T1000 (cell line): ENCODE measurements at places on chromosomes 4 and X.

DNA sequence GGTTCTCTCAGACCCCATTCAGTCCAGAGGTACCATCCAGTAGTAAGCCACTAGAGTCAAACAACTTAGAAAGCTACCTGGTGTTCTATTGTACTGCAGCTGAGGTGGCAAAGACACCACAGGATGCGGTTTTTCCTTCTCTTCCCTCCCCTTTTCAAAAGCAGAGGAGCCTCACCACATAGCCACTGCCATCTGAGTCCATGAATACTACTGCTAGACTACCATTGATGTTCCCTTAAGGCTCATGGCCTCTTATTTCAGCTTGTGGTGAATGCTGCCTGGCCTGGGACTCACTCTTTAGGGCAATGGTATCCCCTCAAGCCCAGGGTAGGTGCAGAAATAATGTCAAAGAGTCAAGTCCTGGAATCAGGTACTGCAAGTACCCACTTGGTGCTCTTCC is 41.8 kb upstream of the KLHL4 start:
- DNase-seq: no peak

DNA sequence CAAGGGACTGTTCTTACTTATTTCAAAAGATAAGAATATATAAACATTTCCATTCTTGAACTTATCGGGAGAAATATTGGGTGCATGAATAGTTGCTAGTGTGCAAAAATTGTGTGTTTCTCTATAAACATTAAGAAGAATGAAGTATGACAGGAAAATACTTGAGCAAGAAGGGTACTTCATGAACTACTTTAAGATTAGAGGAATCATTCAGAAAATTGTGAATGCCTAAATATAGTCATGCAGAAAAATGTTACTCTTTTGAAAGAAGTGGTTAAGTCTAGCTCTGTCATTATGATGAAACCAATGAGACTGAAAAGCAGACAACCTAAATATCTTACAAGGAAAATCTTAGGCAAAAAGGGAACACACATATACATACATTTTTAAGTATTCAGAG is 207.8 kb upstream of the PCDH18 start:
- DNase-seq: no peak

- DNase-seq: no peak
Observed at GRCh38 chr4:75235359-75235951, 278.7 kb downstream of the RCHY1 start.

DNA sequence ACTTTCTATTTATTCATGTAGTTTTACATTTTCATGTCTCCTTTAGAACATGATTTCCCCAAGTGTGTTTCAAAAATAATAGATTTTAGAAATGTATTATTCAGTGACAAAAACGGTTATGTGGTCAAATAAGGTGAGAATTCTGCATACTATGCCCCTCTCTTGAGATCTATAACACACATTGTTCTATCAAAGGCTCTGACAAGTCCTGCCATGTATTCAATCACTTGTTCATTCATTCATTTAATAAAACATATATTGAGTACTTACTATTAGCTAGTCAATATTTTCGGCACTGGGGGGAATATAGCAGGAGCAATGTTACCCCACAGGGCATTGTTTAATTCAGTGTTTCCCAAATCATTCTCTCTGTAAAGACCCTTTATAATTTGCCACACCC is 58.4 kb upstream of the FGF13 start:
- DNase-seq: no peak

DNA sequence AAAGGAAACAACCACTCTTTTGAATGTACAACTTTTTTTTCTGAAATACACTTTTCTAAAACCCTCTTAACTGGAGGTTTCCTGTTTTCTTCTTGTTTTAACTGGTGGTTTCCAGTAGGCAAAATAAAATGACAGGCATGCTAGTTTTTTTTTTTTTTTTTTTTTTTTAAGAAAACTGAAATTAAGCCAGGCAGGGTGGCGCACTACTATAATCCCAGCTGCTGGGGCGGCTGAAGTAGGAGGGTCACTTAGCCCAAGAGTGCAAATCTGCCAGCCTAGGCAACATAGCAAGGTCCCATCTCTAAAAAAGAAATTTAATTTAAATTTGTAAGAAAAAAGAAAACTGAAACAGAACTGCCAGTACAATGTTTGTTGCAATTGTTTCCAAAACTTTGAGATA is 44.0 kb downstream of the TMEM144 start:
- no peak for DNase-seq

GRCh38 chr4:17336986-17337385 is 174.9 kb downstream of the QDPR start:
- no peak for DNase-seq

- no peak for DNase-seq
Observed at GRCh38 chrX:135315864-135316263, 6.6 kb downstream of the ETDC start.

DNA sequence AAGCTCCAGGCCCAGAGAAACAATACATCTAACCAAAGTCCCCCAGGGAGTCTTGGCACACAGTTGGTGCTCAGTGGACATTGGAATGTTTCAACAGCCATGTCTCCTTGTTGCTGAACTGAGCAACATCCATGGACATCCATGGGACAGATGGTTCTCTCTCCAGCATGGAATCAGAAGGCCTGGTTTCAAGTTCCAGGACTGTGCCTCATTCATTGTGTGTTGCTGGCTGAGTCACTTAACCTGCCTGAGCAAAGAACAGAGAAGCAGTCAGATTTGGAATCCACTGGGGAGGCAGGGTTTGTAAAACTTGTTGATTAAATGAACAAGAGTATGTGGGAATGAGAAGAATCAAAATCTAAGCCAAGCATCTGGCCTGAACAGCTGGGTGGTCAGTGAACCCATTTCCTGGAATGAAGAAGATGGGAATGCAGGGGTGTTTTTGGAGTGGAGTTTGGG is 147.9 kb downstream of the CHIC2 start:
- no peak for DNase-seq

GRCh38 chr4:1451752-1452122 is 45.5 kb upstream of the NKX1-1 start:
- DNase-seq: no peak

DNA sequence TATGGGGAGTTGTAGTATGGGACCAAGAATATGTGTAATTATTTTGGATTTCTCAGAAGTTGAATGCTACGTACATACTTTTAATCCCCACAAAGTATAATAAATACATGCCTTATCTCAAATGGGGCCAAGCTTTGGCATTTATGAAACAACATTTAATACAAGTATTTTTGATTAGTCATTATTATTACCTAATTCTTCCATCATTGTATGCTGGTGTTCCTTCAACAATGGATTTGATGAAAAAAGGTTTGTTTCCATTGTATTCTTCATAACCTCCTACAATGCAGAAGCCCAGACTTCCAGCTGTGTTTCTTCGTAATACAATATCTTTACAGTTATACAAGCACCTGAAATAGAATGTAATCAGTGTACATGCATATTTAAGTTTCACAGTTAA is 83.8 kb downstream of the FIP1L1 start:
- no peak for DNase-seq

DNA sequence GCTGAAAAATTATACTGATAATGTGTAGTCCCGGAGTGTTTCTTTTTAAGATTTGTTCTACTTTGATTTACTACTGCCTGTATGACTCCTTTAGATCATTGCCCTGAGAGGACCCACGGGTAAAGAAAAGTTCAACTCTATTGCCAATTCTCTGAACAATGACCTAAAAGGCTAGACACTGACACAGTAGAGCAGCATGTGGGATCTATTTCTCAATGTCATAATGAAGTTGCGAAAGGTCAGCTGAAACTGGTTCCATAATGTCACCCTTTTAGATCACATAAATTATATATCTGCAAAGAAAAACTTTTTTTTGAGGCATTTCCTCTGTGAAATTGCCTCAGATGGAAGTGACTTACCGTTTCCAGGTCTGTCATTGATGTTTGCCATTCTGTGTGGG is 67.4 kb downstream of the GLRB start:
- DNase-seq: no peak

DNA sequence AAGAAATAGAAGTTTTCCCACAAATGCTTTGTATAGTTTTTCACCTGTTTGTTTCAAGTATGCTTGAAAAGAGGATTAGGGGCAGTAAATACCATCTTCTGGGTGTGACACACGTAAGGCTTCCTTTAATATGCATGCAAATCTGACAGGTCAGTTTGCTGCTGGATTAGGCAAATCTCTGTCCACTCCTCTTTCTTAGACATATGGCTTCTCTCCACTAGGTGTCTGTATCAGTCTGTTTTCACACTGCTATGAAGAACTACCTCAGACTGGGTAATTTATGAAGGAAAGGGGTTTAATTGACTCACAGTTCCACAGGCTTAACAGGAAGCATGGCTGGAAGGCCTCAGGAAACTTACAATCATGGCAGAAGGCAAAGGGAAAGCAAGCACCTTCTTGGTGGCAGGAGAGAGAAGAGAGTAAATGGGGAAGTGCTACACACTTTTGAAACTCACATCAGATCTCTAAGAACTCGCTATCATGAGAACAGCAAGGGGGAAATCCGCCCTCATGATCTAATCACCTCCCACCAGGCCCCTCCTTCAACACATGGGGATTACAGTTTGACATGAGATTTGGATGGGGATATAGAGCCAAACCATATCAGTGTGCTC is 66.9 kb downstream of the TAB3 start:
- DNase-seq: no peak

- no peak for DNase-seq
Observed at GRCh38 chr4:143273160-143273917, 63.3 kb upstream of the GAB1 start.

DNA sequence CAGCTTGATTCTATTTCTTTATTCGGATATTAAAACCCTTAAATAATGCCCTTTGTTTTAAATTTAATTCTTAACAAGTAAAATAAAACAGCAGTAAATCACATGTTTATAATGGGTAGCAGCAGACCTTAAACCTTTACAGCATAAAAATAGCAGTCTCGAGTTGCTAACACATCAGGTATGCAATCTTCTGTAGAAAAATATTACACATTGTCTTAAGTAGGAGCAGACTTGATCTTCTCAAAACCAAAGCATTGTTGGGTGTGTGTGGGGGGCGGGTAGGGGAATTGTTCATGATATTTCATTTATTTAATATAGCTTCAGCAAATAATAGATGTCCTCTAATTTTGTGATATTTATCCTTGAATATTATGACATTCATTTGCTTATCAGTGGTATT is 331.4 kb downstream of the PCDH7 start:
- DNase-seq: no peak

DNA sequence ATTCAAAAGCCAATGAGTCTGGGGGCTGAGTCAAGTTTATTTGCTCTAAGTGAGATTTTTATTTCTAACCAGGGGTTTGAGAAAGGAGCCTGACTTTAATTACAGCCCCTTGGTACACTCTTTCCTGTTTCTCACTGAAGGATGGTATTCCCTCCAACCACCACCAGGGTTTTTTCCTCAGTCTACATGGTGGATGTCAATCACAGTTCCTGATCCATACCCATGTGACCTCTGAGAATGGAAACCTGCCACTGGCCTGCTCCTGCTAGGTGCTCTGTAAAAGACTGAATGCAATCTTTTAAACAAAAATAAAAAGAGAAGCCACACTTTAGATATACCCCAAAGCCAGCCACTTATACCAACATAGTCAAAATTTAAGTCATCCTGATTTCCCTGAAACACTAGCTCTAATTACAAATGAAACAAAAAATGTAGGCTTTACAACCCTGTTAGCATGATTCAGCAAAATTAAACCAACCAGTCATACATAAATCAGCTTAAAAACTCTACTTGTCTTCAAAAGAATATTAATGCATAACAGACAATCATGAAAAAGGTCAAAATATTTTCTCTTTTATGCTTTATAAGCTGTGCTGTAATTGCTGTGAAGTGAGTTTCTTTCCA is 112.1 kb upstream of the NWD2 start:
- no peak for DNase-seq

DNA sequence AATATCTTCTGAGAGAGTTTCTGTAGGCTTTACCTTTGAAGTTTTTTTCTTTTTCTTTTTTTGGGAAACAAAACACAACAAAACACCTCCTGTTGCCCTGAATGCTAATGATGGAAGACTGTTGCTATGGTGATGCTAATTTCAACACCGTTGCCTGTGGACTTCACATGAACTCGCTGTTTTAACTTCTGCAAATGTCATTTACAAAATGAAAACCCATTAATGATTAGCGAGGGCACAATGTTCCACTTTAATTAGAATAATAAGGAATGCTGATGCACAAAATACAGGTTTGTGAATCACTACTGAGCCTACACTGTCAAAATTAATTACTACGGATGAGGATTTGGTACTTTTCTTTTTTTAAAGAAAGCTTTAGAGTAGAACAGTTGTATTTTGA is 227.1 kb upstream of the FTHL17 start:
- no peak for DNase-seq

- no peak for DNase-seq
Observed at GRCh38 chrX:1488141-1488540, 35.4 kb upstream of the ASMTL start.

- DNase-seq: no peak
Observed at GRCh38 chr4:76993787-76994641, 44.5 kb downstream of the SEPTIN11 start.

- DNase-seq: no peak
Observed at GRCh38 chrX:102129473-102129872, 4.0 kb downstream of the TCEAL2 start.

GRCh38 chrX:10198254-10198653 is 41.5 kb downstream of the CLCN4 start:
- no peak for DNase-seq

- no peak for DNase-seq
Observed at GRCh38 chr4:123661080-123661737, 264.6 kb downstream of the SPRY1 start.

DNA sequence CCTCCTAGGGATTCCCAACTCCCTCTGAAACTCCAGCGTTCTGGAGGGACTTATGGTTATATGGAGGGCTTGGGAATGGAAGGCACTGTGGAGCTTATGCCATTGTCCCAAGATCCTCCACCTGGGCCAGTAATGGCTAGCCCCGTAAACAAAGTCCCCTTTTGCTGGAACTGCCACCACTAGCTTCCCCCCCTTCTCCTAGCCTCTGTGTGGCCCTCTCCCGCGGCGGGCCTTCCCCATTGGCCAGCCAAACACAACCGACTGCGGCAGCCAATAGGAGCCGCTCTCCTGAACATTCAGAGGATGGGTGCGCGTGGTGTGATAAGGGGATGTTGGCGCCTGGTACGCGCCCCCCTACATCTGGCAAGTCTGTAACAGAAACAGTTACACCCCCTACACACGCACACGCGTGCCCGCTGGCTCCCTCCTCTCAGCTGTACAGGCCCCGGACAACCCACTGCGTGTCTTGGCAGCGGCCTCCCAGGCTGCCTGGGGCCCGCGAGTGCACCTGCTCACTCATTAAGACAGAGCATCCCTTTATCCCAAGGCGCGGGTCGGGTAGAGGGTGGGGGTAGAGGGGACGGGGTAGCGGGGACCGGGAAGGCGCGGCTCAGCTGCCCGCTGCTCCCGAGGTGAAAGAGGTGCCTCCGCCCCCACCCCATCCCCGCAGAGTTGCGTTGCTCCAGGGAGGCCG is 863 bp upstream of the RAB33A start:
- DNase-seq: no peak

DNA sequence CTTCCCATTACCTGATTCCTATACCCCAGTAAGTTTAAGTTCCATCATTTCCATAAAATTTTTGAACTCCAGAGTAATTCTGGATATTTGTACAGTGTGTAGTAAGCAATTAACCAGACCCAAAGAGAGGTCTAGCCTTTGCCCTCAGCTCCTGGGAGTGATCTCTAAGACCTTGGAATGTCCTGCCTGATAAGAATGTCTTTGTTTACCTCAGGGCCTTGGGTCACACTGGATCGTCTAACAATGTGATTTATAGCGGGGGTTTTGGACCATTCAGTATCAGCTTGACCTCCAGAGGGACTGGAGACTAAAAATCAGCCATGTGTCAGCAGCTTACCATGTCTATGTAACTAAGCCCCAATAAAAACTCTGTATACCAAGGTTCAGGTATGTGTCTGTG is 330.9 kb upstream of the PPP1R2C start:
- no peak for DNase-seq
